Stimulated activated CD8-positive, alpha-beta memory T cell treated with anti-CD3 and anti-CD28 coated beads, Interleukin-7, amount 100 ng/mL, for 1 hour (primary cell): ENCODE measurements at places on chromosomes 7 and 10.

GRCh38 chr10:132255489-132256344 lies 52.0 kb downstream of the STK32C start:
- no peak for DNase-seq

DNA sequence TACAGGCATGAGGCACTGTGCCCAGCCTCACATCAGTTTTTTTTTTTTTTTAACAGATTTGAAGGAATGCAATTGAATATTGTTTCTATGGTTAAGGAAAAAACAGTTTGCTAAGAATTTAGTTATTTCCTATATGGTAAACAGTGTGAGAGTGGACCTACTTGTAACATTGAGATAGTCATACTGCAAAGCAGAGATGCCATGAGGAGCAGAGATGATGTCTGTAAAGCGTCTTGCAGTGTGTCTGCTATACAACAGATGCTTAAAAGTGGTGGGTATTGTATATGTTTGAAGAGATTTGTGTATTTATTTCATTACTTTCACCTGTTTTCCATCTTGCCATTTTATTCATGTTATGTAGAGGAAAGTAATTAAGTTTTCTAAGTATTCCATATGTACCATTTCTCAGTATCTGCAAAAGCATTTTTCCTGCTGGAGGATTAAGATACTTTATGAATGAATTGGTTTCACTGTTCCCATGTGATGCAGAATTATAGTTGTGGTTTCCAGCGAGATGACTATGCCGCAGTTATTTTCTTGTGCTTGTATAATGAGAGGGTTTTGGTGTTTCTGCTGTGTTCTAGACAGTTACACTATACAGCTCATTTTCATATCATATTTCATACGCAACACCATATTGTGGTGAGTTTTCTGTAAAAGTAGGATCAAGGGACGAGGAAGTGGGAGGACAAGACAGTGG lies 26.6 kb downstream of the TET1 start:
- DNase-seq, result no peak

- no peak for DNase-seq
These were observed 209.4 kb upstream of the PRSS1 start for GRCh38 chr7:142539901-142540300.

- no peak for DNase-seq
These were observed 307.7 kb downstream of the BICC1 start for GRCh38 chr10:58820386-58820785.

DNA sequence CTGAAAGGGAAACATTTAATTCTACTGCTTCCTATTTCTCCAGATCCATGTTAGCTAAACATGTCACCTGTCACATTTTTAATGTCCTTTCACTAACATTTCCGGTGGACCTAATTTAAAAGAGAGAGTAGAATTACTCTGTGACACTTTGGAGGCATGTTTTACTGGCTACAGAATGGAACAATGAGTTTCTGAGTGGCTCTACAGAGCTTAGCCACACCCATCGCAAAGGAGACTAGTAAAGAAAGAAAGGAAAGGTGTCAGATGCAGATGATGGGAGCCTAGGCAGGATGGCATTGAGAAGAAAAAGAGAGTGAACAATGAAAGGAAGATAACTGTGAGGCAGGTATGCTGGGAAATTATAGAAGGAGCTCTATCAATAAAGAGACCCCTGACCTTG lies 35.9 kb downstream of the NDUFB2 start:
- DNase-seq, result no peak

DNA sequence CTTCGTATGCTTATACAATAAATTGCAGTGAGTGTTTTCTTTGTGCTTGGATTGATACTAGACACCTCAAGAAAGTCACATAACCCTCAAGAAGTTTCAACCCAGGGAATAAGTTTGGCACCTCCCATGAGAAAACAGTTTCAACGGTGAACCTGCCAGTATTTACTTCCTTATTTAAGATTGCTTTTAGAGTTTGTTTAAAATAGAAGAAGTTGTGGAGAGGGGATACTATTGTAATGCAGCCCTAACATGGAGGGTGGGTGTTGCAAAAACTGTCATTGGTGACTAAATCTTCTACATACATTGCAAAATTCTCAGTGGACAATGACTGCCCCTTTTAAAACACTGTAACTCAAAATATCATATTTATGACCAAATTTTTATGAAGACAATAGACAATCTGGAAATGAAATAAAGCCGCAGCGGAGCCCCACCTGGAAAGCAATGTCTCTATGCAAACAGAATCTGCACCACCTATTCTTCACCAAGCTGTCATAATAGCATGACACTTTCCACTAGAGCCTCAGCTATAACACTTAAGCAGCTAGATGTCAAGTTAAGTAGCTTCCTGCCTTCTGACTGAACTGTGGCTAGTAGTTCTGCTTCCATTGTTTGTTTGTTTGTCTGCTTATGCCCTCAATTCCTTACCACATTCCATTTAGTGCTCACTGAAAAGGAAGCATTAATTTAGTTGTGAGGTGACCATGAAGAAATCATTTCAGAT lies 98.2 kb downstream of the MDFIC start:
- no peak for DNase-seq

DNA sequence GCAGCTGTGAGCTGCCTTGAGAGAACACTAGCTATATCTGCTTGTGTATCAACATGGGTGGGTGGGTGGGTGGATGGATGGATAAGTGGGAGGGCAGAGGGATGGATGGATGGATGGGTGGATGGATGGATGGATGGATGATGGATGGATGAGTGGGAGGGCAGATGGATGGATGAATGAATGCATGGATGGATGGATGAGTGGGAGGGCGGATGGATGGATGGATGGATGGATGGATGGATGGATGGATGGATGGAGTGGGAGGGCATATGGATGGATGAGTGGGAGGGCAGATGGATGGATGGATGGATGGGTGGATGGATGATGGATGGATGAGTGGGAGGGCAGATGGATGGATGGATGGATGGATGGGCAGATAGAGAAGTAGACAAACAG lies 76.1 kb downstream of the MKI67 start:
- DNase-seq, result no peak

- DNase-seq, result no peak
These were observed 50.7 kb upstream of the KCNIP2 start for GRCh38 chr10:101894266-101894665.

DNA sequence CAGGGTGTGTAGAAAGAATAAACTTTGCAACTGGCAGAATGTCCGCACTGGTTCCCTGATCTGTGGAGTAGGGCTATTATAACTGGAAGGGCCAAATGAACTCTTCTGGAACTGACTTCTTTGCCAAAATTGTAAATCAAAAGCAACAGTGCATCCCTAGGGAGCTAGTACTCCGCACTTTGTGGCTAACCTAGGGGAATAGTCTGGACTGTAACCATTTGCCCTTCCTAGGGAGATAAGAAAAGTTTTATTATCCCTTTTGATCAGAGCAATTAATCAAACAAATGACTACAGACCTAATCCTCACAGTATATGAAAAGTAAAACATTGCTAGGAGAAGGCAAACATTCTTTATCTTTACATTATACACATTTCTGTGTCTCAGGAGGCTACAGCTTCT lies 45.5 kb upstream of the STEAP1B start:
- DNase-seq, result no peak

GRCh38 chr10:79188154-79188965 lies 119.6 kb downstream of the ZMIZ1 start:
- DNase-seq, result no peak

DNA sequence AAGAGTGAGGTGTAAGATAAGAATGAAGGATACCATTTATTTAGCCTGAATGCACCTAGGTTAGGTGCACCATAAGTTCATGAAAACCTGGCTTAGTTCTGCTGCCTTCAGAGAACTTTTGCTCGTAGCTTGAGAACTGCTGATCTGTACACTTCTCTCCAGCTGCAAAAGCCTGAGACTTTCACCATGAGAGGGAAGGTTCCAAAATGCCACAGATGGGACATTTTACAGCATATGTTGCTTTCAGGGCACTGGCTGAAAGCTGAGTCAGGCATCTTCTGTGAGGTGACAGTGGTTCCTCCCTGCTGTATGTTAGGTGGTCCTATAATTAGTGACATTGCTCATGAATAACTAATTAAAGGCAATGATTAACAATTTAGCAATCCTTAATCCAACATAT lies 298.3 kb downstream of the GALNT17 start:
- no peak for DNase-seq

DNA sequence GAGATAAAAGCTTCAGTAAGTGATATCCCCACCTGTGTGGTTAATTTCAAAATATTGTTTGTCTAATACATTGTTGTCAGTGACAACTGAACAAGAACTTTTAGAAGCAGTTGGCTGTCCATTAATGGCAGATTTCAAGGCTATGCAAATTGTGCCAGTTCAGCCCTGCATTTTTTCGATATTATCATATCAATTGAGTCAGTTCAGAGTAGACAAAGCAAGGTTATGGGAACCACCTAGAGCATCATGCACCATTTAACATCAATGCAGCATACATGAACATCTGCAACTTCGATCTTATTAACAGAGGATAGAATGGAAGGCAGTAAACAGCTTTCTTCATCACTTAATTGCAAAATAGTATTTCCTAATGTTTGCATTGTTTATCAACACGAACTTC lies 180.7 kb upstream of the KAT6B start:
- no peak for DNase-seq

GRCh38 chr7:143906895-143907294 lies 4.9 kb upstream of the TCAF1 start:
- DNase-seq, result no peak

DNA sequence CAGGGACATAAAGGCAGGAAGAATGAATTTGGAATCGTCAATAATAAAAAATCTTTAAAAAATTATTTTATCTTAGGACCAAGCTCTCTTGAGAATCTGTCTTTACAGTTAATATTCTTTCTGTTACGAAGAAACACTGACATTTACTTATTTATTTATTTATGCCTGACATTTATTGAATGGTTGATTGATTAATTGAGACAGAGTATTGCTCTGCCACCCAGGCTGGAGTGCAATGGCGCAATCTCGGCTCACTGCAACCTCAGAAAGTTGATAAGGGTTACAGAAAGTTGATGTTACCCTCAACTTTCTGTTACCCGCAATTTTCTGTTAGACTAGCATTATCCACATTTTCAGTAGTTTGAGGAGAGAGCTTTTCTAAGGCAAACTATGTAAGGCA lies 70.1 kb downstream of the CHCHD3 start:
- no peak for DNase-seq
